ENCODE measurements at places on chromosomes 16 and 17. TPM values are rescaled to one million over a fixed set of nuclear protein-coding genes. Genes with fewer than 3 reads are reported as not detected.

The TRAP1 gene
- 75.9 TPM for total RNA-seq

The CBFA2T3 gene
- 0.80 TPM for total RNA-seq

The TSNAXIP1 gene
- 0.52 TPM for total RNA-seq

The CBX2 gene
- not detected for total RNA-seq

DNA sequence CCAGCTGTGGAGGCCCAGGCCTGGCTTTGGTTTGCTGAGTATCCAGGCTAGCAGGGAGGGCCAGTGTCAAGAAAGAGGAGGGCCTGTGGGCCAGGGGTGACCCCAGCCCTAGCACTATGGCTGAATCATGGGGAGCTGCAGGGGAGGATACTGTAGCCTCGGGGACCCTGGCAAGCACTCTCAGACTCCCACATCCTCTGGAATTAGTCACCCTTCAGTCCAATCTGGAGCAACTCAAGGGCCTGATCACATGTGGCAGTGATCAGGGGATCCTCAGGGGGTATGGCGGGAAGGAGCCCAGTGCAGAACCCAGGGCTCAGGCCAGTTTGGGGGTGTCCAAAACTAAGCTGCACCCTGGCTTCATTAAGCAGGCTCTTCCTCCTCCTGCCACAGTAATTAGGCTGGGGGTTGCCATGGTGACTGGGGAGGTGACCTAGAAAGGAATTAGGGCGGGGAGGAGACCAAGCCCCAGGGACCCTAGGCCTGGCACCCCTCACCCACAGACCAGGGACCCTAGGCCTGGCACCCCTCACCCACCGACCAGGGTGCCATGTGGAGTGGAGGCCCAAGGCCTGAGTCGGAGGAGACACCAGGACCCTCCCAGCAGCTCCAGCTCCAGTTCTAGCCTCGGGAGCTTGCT is 5.8 kb downstream of the NLGN2 start:
- H3K4me3 ChIP-seq, result no peak overlapping the region
- no peaks in the 10 kb centered on the region for H3K36me3 ChIP-seq
- no peaks in the 10 kb centered on the region for H3K27me3 ChIP-seq
- H3K4me1 ChIP-seq, result peaks cover 7% of the 10 kb centered on the region

DNA sequence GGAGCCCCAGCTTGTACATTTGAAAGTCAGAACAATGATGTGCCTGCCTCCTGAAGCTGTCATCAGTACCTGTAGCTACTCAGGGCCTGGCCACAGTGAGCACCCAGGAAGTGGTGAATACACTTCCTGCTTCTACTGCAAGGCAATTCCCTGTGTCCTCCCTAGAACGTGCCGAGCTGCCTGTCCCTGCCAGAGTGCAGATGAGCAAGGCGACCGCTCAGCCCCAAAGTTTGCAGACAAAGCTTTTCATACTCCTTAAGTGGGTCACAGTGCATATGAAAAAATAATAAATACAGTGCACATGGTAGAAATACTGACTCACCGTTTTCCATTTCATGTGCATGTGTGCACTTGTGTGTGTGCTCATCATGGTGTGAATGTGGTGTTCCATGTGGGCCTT is 77.3 kb downstream of the MPRIP start:
- H3K4me3 ChIP-seq, result no peak overlapping the region
- peak overlapping the region; percentile 90 for H3K27ac ChIP-seq
- peaks cover 89% of the 10 kb centered on the region for H3K4me1 ChIP-seq
- no peaks in the 10 kb centered on the region for H3K36me3 ChIP-seq
- no peaks in the 10 kb centered on the region for H3K27me3 ChIP-seq
- peak; percentile 29 for DNase-seq

DNA sequence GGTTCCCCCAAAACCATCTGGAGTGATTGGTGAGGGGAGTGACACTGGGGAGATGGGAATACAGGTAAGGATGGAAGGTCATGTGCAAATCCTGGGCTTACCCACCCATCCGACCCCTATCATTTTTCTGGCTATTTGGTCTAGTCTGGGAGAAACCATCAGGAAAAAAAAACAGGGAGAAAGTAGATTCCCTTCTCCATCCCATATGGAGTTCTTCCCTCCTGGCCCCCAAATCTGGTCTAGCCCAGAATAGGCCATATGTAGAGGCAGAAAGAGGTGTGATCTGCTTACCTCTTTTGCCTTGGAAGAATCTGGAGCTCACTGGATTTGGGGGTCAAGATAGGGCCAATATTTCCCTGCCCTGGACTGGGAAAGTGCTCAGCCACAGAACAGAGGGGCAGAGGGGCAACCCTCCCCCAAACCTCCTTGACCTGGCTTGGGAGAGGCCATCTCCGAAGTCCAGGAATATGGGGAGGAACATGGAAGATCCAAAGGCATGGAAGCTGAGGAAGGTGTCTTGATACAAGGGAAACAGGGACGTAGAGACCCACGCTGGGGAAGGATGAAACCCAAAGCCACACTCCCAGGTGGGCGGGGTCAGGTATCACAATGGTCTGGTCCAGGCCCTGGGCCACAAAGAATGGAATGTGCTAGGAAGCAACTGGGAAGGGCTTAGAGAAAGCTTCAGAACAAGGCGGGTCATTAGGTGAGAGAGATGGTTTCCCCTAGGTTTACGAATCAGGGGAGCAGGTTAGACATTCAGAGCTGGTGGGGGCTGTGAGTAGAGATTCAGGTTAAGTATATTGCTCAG is 16.2 kb downstream of the CHRNB1 start:
- no peak for DNase-seq
- no peaks in the 10 kb centered on the region for H3K27me3 ChIP-seq
- no peak overlapping the region for H3K4me3 ChIP-seq
- H3K36me3 ChIP-seq, result peaks cover 35% of the 10 kb centered on the region

DNA sequence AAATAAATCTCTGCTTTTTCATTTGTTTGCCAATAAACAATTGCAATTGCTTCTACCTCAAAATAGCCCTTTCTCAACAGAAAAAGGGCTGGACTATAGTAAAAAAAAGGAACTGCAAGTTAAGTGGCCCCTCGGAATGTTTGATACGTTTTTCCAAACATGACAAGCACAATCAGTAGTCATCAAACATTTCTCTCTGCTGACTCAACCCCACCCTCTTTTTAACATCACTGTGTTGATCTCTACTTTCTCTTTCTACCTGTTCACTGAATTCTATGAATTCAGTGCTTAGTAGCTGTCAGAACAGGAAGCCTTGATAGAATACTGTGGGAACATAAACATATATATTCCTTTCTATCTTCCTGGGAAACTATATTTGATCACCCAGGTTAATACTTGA is 116.5 kb upstream of the AXIN2 start:
- H3K27me3 ChIP-seq, result no peaks in the 10 kb centered on the region
- DNase-seq, result no peak
- H3K27ac ChIP-seq, result no peak overlapping the region
- H3K36me3 ChIP-seq, result no peaks in the 10 kb centered on the region

- no peaks in the 10 kb centered on the region for H3K36me3 ChIP-seq
- no peak for DNase-seq
Measured at GRCh38 chr16:55481023-55481422, 2.0 kb downstream of the MMP2 start.

GRCh38 chr16:67055712-67056487 is 27.0 kb downstream of the CBFB start:
- H3K36me3 ChIP-seq, result peaks cover 4% of the 10 kb centered on the region
- H3K27ac ChIP-seq, result no peak overlapping the region
- H3K4me1 ChIP-seq, result peaks cover 26% of the 10 kb centered on the region
- no peak for DNase-seq

DNA sequence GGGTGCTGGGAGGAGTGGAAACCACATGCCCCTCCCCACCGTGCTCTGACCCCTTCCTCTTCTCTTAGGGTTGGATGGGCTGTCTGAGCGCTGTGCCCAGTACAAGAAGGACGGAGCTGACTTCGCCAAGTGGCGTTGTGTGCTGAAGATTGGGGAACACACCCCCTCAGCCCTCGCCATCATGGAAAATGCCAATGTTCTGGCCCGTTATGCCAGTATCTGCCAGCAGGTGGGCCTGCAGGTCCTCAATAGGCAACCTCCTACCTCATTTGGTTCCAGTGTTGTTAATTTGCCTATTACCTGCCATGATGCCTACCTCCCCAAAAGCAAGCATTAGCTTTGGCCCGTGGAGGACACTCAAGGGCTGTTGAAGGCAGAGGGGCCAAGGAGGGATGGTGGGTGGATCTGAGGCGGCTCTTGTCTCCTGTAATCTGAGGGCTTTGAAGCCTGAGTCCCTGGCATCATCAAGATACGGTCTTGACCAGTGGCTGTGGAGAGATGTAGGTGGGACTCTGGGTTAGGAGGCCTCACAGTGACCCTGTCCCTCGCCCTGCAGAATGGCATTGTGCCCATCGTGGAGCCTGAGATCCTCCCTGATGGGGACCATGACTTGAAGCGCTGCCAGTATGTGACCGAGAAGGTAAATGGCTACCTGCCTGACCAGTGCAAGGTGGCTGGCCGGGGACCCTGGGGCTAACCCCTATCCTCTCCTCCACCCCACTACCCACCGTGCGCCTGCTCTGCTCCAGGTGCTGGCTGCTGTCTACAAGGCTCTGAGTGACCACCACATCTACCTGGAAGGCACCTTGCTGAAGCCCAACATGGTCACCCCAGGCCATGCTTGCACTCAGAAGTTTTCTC is 3.4 kb downstream of the ALDOA start:
- peaks cover 59% of the 10 kb centered on the region for H3K36me3 ChIP-seq
- peaks cover 55% of the 10 kb centered on the region for H3K4me1 ChIP-seq
- peak; percentile 82 for DNase-seq

DNA sequence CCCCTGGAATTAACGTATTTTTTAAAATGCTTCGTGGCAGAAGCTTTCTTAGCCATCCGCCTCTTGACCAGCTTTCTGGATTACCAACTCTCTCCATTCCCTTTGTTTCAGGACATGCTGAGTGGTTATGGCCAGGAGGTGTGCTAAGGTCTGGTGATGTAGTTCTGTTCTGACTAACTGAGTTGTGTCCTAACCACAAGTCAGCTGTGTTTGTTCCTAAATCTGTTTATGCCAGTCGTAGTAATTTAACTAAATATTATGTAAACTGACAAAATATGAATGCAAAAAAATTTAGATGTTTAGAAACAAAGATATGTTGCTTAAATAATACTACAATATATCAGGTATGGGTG is 61.6 kb downstream of the MRTFB start:
- H3K36me3 ChIP-seq, result no peaks in the 10 kb centered on the region
- no peaks in the 10 kb centered on the region for H3K27me3 ChIP-seq
- no peak overlapping the region for H3K4me3 ChIP-seq
- DNase-seq, result no peak
- H3K4me1 ChIP-seq, result no peaks in the 10 kb centered on the region

DNA sequence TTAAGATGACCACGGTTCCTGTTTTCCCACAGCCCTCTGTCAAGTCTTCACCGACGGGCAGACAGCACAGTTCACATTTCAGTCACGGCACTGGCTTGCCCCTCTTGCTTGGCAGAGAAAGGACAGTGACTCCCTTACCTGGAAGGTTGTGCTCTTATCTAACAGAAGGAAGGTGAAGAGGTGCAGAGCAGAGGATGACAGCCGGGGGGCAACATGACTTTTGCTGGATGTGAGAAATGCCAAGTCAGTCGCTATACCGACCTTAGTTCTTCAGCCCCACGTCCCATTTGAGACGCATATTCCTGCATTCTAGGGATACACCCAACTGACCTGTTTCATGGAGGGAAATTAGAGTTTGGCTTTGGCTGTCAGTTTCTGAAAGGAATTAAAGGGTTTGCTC is 492.3 kb downstream of the NPIPA7 start:
- no peaks in the 10 kb centered on the region for H3K36me3 ChIP-seq
- no peak overlapping the region for H3K4me3 ChIP-seq
- no peak for DNase-seq
- H3K27ac ChIP-seq, result no peak overlapping the region
- H3K4me1 ChIP-seq, result no peaks in the 10 kb centered on the region

DNA sequence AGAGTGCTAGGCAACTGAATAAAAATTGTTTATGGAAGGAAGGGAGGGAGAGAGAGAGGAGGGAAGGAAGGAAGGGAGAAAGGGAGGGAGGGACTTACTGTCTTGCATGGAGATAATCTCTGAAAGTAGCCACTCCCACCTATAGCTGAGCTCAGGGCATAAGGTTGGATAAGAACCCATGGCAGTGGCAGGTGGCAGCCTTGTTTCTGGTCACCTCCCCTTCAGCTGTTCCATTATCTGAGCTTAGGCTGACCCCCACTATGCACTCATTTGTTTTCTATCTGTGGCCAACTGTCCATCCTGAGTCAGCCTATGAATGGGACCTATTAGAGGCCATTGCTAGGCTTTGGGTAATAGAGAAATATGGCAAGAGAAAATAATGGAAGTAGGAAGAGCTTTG is 25.3 kb upstream of the MTMR4 start:
- H3K27me3 ChIP-seq, result peaks cover 8% of the 10 kb centered on the region
- H3K27ac ChIP-seq, result no peak overlapping the region
- no peak for DNase-seq
- no peaks in the 10 kb centered on the region for H3K36me3 ChIP-seq
- H3K4me1 ChIP-seq, result no peaks in the 10 kb centered on the region

GRCh38 chr17:82152114-82152513 is 54.1 kb upstream of the FASN start:
- peaks cover 5% of the 10 kb centered on the region for H3K36me3 ChIP-seq
- H3K4me1 ChIP-seq, result peaks cover 10% of the 10 kb centered on the region
- no peak overlapping the region for H3K4me3 ChIP-seq
- no peaks in the 10 kb centered on the region for H3K27me3 ChIP-seq

DNA sequence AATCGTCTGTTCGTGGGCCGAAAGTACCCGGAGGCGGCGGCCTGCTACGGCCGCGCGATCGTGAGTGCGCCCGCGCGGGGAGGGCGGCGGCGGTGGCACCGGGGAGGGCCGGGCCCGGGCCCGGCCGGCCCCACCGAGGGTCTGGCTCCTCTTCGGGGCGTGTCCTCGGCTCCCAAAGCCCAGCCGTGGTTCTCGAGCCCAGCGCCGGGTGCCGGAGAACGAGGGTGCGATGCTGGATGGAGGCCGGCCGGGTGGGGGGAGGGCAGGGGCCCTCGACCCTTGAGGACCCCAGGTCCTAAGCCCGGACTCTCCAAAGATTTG is 375 bp downstream of the STUB1 start:
- no peak for DNase-seq
- peaks cover 5% of the 10 kb centered on the region for H3K27me3 ChIP-seq
- H3K36me3 ChIP-seq, result peaks cover 18% of the 10 kb centered on the region
- peak overlapping the region; percentile 53 for H3K27ac ChIP-seq
- peaks cover 74% of the 10 kb centered on the region for H3K4me1 ChIP-seq

Measured in CD4-positive, alpha-beta T cell (primary cell).